ENCODE measurements at places on chromosomes 7 and 10.

GRCh38 chr10:87720665-87721064 lies 61.0 kb downstream of the PAPSS2 start:
- no peak for DNase-seq

- no peak for DNase-seq
Measured at GRCh38 chr10:124632064-124632531, 112.1 kb downstream of the FAM53B start.

- DNase-seq: no peak
Measured at GRCh38 chr7:90178679-90179278, 24.5 kb downstream of the STEAP1 start.

- no peak for DNase-seq
Measured at GRCh38 chr7:44449584-44449928, 40.9 kb downstream of the NUDCD3 start.

- no peak for DNase-seq
Measured at GRCh38 chr7:129370812-129371211, 63.4 kb upstream of the STRIP2 start.

- DNase-seq: no peak
Measured at GRCh38 chr7:45098983-45099839, 10.4 kb upstream of the NACAD start.

- no peak for DNase-seq
Measured at GRCh38 chr10:29698773-29699490, 64.2 kb upstream of the SVIL start.

DNA sequence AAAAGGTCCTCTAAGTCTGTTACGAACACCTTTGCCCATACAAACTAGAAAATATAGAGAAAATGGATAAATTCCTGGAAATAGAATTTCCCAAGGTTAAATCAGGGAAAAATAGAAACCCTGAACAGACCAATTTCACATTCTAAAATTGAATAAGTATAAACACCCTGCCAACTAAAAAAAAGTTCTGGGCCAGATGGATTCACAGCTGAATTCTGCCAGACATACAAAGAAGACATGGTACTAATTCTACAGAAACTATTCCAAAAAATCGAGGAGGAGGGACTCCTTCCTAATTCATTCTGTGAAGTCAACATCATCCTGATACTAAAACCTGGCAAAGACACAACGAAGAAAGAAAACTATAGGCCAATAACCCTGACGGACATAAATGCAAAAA lies 400.4 kb upstream of the SEMA3A start:
- DNase-seq: no peak

DNA sequence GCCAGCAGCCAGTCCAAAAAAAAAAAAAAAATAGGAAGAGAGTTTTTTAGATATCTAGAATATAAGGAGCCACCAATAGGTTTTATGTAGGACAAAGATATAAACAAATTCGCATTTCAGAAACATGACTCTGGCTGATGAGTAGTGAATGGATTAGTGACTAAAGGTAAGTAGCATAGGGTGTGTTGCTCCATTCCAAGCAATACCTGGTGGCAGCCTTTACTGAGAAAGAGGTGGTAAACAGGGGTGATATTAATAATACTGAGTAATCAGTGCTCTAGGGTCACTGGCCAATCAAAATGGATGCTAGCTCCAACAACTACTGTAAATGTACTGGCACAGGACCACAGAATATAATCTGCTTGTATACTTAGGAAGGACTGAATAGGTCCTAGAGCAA lies 45.5 kb upstream of the RAB11FIP2 start:
- DNase-seq: no peak

GRCh38 chr7:31478721-31479120 lies 35.2 kb upstream of the ITPRID1 start:
- no peak for DNase-seq

DNA sequence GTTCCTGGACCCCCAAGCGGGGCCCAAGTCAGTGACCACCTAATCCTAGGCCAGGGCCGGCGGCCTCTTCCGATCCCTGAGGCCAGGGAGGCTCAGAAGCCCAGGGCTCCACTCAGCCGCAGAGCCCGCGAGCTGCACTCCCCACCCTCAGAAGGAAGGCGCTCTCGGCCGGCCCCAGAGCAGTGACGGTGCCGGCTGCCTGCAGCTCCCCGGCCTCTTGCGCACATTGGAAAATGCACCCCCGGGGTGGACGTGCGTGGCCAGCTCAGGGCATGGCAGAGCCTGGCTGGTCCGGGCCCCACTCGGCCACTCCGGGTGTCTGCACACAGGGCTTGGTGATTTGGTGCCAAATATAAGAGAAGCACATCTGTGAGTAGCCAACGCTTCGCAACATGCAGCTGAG lies 269.1 kb downstream of the PTPRN2 start:
- DNase-seq: no peak

DNA sequence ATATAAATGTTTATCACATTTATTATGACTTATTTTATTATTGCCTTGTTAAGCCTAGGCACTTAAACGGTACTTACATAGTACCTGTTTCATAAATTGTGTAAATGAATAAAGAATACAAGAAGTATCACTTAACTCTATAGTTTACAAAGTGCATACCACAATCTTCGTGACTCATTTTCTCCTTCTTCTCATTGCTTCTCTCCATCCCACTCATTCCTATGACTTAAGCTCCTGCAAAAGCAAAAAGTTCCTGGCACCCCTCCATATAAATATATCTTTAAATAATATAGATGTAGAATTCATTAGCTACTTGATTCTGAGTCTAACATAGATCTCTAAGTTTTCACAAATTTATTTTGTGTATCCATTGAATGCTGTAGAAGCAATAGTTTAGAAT lies 1382.0 kb upstream of the CELF2 start:
- no peak for DNase-seq

GRCh38 chr7:152072421-152072820 lies 46.9 kb downstream of the GALNT11 start:
- DNase-seq: no peak

DNA sequence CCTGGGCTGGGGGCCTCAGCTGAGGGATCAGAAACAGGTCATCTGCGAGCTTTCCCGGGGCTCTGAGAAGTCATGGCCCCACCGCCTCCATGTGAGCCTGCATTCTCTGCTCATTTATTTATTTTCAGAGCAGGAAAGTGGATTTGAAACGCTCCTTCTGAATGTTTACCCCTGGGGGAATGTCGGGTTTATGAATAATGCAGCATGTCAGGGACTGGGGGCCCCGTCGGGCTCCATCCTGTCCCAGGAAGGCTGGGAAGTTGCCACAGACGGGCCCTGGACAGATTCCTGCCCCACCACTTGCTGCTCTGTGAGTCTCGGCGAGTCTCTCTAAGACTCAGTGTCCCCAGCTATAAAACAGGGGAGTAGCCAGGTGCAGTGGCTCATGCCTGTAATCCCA lies 11.9 kb upstream of the GTF2IRD1 start:
- DNase-seq: no peak

- DNase-seq: no peak
Measured at GRCh38 chr10:132468651-132469050, 68.9 kb upstream of the INPP5A start.

GRCh38 chr10:123398756-123399155 lies 244.6 kb downstream of the BUB3 start:
- DNase-seq: no peak

GRCh38 chr10:128417826-128418225 lies 291.6 kb upstream of the MKI67 start:
- no peak for DNase-seq

DNA sequence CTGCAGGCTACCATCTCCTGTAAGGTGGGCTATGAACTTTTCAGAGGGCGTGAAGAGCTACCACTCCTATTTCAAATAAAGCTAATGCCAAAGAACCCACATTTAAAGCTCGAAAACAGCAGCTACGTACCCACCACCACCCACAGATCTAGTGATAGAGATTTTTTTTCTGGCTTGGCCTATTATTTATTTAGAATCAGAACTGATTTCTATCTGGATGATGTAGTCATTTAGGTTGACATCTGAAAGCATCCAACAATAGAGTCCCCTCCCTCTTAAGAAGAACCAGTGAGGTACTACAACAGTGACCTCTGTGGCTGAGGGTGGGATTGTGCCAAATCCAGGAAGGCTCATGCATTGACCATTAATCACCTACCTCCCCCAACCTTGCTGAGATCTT lies 113.8 kb upstream of the ADO start:
- DNase-seq: no peak

DNA sequence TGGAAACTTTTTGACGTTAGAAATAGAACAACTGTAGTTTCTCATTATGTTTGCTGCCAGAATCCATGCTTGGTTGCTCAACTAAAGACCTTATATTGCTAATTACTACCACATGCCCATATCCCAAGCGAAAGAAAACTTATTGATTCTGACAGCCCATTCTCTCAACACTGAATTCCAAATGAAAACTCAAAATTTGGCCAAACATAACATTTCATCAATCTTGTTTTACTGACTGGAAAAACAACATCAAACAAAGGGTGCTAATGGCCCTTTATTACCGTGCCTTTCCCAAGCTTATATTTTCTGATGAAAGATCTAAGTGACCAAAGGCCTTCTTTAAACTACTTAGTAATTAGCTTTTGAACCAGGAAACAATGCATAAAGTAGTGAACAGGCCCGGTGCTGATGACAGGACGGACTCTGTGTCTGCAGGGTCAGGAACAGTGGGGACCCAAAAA lies 531.8 kb downstream of the KCNMA1 start:
- DNase-seq: no peak

- DNase-seq: no peak
Measured at GRCh38 chr10:119768455-119769094, 42.7 kb downstream of the INPP5F start.

- no peak for DNase-seq
Measured at GRCh38 chr7:121519548-121520521, 123.7 kb upstream of the FAM3C start.

- DNase-seq: no peak
Measured at GRCh38 chr10:49649936-49650723, 29.3 kb upstream of the C10orf53 start.

- no peak for DNase-seq
Measured at GRCh38 chr10:118003126-118003525, 43.6 kb downstream of the RAB11FIP2 start.

DNA sequence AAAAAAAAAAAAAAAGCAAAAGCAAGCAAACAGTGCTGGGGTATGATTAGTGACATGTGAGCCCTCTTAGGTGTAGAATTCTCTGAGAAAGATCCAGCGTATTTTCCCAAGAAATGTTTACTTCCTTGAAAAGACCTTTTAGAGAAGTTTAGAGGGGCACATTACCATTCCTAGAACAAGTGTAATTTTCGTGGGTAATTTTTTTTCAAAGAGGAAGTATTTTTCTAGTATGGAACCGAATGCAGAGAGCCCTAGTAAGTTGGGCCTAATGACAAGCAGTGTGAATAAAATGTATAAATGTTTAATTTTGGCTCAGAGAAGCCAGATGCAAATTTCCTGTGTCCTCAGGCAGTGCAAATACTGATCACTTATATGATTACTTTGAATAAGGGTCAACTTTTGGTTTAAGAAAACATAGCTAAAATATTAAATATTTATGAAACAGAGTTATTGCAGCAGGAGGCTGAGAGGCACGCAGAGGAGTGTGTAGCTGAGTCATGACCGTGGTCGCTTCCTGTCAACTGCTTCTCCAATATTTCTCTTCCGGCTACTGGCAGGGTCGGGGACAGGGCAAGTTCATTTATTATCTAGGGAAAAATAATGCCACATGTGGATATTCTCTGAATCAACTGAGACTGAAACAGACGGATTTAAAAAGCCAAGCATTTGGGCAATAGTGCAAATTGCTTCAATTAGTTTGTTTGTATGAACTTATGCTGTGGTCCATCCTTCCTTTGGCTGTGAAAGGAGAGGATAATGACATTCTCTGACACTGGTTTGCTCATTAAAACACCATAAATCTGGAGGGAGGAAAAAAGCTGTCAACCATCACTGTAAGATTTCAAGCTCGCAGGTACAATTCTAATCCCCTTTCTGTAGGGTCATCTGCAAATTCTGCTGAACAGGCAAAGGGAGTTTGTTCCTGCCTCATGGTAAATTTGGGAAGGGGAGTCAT lies 495.2 kb downstream of the GLRX3 start:
- DNase-seq: no peak

GRCh38 chr10:51615764-51616298 lies 83.6 kb downstream of the CSTF2T start:
- DNase-seq: no peak

GRCh38 chr10:122980209-122981065 lies at the start of gene PSTK:
PSTK (plus strand) TSS chr10:122980401; CDS start chr10:122980480, 79 bp downstream.
- DNase-seq: peak; percentile 82

DNA sequence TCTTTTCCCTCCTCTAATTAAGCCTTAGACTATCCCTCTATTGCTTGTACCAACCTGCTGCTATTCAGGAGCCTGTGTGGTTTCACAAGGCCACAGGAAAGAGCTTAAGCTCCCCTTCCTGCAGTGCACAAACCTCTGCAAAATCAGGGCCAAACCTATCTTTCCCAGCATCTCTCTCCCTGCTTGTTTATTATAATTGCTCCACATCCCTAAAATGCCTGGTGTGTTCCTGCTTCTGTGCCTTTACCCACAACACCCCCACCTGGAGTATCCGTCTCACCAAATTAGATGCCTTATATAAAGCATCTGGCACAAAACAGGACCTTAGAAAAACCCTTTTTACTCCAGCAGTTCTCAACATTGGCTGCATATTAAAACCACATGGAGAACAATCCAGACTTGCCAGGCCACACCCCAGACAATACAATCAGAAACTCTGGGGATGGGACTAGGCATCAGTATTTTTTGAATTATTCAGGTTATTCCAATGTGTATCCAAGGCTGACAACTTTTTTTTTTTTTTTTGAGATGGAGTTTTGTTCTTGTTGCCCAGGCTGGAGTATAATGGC lies 16.7 kb downstream of the SEC31B start:
- no peak for DNase-seq

DNA sequence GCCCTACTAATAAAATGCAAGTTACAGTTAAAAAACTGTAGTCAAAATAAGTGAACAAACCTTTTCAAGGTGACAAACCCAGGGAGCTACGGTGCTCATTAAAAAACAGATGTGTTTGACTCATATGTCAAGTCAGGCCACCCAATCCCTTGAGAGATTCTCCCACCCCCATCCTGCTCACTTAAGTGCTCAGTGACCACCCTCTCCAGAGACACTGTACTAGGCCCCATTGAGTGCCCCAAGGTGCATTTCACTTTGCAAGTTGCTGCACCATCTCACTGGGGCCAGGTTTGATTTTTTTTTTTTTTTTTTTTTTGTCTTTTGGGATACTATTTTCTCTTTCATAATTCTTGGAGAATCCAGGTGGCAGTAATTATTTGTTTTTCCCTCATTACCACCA lies 1.9 kb downstream of the ERV3-1 start:
- no peak for DNase-seq

- no peak for DNase-seq
Measured at GRCh38 chr7:77362905-77363304, 53.2 kb downstream of the GSAP start.

DNA sequence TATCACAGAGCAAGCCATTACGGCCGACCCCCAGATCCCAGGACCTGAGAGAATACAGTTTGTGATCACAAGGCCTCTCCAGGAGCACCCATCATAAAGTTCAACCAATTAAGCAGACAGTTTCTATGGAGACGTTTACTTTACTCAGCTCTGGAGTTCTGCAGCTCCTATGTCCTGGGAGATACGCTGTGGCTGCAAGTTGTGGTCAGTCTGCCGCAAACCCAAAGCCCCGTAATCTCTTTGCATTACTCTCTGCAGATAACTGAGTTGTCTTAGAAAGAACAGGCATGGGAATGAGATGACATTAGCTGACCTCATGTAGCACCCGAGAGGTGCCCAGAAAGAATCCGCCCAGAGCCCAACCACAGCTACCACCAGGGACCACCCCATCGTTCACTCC lies 305.1 kb downstream of the FGFR2 start:
- no peak for DNase-seq

- peak; percentile 20 for DNase-seq
Measured at GRCh38 chr10:95864906-95865813, 42.6 kb upstream of the CC2D2B start.

All from effector CD4-positive, alpha-beta T cell (primary cell).